ENCODE measurements at places on chromosomes 5 and 9. TPM values are rescaled to one million over a fixed set of nuclear protein-coding genes. Genes with fewer than 3 reads are reported as not detected.

The FCN2 gene
- total RNA-seq: not detected

The ADAMTS13 gene
- total RNA-seq: 1.1 TPM

The MARCOL gene
- not detected for total RNA-seq

The BNC2 gene
- total RNA-seq: not detected

The LRRC19 gene
- total RNA-seq: not detected

The MYO10 gene
- 0.18 TPM for total RNA-seq

- DNase-seq: no peak
Measured at GRCh38 chr9:87872079-87872624, 10.5 kb upstream of the SPATA31E1 start.

GRCh38 chr5:9766581-9766980 lies 136.4 kb upstream of the TAS2R1 start:
- DNase-seq: no peak

- DNase-seq: peak; percentile 39
Measured at GRCh38 chr5:132457371-132458225, 33.0 kb downstream of the IRF1 start.

DNA sequence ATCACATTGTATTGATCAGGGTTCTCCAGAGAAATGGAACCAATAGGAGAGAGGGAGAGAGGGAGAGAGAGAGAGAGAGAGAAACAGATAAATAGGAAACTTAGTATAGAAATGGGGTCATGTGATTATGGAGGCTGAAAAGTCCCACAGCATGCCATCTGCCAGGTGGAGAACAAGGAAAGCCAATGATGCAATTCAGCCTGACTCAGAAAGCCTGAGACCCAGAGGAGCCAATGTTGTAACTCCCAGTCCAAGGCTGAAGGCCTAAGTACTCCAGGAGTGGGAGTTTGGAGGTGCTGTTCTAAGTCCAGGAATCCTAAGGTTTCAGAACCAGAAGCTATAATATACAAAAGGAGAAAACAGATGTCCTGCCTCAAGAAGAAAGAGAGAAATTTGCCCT lies 48.4 kb upstream of the ISOC1 start:
- DNase-seq: no peak

GRCh38 chr9:104826911-104827310 lies 63.0 kb downstream of the NIPSNAP3B start:
- no peak for DNase-seq

GRCh38 chr5:66639037-66639436 lies 42.8 kb downstream of the MAST4 start:
- DNase-seq: no peak

- DNase-seq: no peak
Measured at GRCh38 chr5:96745844-96746531, 61.8 kb downstream of the ERAP1 start.

DNA sequence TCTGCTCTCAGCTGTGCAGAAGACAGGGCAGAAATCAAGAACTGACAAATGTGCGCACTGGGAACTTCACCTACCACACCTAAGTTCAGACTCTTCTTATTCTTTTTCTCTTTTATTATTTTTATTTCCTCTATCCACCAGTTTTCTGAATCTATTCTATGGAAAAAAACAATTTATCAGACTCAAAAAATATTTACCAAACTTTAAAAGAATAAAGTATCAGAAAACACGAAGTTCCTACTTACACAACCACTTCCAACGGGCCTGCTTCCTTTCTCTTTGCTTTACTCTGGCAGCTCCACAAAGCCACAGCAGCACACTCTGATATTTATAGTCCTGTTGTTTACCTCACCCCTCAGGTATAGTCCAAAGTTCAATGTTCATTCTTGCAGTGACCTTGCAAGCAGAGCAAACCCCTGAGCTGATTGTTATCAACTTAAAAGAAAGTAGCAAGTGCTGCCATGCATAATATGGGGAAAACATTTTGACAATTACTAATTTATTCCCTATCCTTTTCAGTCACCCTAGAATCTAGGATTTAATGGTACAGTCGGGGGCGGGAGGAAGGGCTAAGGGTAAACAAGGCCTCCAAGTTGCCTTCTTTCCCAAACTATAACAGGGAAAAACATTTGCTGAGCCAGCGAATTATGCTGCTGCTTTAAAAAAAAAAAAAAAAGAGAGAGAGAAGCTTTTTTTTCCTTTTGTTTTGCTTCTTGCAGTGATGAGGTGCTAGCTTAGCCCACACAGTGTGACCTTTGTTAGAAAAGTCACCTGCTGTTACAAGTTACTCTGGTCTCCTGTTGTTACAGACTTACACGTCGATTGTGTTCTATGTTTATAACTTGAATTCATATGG lies at the start of gene SELENOP:
SELENOP (minus strand) TSS at position 302 of the 856 bp plus-strand sequence. CDS start 3,539 bp downstream, outside the sequence.
- no peak for DNase-seq

GRCh38 chr5:36786448-36787012 lies 90.0 kb upstream of the NIPBL start:
- no peak for DNase-seq
